Activated CD4-positive, alpha-beta T cell treated with anti-CD3 and anti-CD28 coated beads for 4 hours (primary cell): ENCODE measurements at places on chromosomes 7 and 10.

DNA sequence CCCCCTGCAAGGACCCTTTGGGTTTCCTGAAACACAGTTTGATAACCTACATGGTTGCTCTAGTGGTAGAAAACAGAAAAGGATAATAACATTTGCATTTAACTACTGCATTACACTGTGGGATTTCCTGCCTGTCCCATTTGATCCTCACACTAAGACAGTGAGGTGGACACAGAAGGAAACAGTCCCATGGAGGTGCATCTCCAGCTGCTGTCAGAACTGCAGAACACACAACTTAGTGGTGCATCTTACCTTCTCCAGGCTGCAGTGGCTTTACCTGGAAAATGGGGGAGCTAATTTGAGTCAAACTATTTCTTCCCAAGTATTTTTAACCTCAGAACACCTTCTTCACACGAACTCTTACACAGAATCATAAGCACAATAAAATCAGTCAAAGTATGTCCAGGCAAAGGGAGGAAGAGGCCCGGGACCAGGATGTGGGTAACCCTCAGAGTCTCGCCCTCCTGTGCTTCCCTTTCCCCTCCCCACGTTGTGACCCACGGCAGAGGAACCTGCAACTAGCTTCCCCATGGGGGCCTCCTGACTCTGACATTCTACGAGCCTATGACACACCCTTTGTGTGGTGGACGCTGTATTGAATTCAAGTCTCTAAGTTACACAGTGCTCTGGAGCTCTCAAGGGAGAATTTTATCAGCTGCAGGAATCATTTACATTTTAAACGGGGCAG, 33.7 kb downstream of the SCRN1 start:
- DNase-seq = no peak

DNA sequence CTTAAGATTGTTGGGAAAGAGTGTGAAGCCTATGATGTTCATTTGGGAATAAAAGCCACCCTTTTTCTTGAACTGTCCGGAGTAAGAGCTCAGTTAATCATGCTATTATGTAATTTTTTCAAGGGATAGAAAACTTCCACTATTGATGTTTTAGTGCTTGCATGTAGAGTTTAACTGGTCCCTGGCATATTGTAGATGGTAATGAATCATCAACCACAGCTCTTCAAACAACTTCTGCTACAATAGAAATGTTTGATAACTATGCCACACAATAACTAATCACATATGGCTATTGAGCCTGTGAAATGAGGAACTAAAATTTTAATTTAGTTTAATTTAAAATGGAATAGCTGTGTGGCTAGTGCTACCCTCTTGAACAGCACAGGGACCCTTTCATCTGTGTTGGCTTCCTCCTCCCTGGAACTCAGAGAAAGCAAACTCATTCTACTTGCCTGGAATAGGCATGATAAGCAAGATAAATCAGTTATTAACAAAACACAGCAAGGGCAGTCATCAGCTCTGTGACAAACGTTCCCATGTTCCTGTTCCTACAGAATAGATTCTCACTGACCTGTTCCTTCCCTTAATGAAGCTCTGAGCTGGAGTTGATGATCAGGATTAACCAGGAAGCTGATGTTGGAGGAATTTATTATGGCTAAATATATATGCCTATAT, 4.9 kb upstream of the SRI start:
- DNase-seq = no peak

GRCh38 chr7:85770332-85770731, 583.5 kb upstream of the SEMA3D start:
- DNase-seq = no peak

- DNase-seq = no peak
These were observed 55.5 kb upstream of the PTPN12 start for GRCh38 chr7:77481615-77482014.

DNA sequence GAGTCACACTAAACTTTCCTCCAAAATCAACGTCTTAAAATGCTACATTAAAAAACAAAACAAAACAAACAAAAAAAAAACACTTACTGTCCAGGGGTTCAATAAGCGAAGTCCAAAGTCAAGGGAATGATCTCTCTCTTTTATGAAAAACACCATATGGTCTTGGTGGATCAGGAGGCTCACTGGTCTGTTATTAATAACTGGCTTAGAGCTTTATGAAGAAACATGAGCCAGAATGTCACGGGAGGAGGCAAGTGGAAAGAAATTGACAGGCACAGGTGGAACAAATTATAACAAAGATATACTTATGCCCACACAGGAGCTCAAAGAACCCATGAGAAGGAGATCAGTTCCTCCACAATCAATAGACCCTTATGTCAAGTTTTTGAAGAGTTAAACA, at the start of gene MRLN:
TSS of gene MRLN (minus strand) at position 189 of the 400 bp plus-strand sequence.
- DNase-seq = no peak

DNA sequence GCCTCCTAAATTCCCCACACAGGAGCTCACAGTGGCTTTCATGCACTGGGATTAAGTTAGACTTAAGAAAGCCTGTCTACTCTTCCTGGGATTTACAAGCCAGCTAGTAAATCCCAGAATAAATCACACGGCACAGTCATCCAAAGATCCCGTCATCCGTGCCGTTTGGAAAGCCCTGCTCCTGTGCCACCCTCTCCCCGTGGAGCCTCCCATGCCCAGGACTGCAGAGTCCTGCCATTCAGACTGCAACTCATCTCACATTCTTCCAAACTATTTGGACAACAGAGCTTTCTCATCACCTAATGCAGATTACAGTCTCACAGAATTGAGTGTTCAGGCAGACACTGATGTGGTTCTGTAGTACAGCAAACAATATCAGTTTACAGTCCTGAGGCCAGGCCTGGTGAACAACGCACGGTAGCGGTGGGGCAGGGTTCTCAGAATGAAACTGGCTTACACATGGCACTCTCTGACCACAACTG, 166.5 kb downstream of the EGFR start:
- no peak for DNase-seq

- no peak for DNase-seq
These were observed 41.2 kb upstream of the FGFR2 start for GRCh38 chr10:121639416-121639815.

GRCh38 chr10:117320050-117320665, 55.1 kb downstream of the PDZD8 start:
- peak; percentile 2 for DNase-seq

DNA sequence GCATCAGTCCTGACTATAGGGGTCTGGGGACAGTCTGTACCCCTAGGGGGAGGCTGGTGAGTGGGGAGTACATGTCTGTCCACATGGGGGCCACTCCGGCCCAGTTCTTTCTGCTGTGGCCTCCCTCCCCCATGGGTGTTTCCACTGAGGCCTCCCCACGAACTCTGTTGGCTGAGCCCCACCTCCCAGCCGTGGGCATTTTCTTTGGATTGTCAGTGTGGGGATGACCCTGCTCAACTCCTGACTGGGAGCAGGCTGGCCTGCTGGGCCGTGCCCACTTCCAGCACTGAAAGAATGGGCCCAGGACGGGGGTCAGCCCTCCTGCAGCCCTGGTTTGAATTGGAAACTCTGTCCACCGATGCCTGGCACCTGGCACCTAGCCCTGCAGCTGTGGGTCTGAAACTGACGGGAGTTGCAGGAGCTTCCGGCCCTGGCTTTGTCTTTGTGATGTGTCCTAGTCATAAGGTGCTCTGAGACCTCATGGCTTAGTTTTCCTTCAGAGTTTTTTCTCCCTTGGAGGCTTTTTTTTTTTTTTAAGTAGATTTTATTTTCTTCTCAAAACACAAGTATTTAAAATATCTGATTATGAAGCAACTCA, 46.5 kb downstream of the LHPP start:
- DNase-seq = no peak

DNA sequence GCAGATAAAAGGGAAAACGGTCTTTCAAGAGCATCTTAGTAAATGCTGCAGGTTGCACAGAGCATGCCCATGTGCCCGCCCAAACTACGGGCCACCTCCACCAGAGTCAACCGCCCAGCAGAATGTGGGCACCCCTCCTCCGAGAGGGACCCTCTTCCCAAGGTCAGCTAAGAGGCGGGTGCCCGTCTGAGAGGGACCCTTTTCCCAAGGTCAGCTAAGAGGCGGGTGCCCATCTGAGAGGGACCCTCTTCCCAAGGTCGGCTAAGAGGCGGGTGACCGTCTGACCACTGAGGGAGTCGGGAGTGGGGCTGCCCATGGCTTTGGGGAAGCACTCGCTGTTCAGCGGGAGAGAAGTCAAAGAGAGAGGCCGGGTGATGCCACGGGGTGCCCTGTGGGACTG, 113.1 kb downstream of the PTPRN2 start:
- no peak for DNase-seq

DNA sequence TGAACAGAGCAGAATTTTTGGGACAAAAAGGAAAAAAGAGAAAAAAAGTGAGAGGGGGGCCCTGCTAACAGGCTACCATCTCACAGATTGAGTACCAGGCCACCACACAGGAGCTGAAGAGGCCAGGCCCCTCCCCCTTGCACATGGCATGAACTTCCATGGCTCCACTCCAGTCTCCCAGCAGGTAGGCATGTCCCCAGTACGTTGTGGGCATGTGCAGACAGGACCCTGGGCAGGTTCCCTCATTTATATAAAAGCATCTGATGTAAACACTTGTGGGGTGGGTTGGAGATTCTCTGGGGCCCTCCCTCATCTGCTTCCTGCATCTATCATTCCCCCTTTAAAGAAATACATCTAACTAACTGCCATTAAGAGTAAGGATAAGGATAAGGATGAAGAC, 45.0 kb upstream of the AKR1C1 start:
- no peak for DNase-seq

DNA sequence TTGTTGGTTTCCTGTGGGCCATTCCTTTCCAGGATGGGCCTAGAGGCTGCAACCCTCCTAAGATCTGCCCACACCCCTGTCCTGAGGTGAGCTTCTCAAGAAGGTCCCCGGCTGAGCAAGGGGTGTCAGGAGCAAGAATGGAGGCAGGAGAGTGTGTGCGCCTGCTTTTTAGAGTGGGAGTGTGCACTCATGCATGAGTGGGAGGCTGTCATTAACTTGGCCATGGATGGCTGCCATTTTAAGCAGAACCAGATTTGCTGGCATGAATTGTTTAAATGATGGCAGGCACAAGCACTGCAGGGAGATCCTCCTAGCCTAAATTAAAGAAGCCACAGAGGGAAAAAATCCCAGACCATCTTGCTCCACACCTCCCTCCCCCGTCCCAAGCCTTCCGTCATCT, 2.9 kb upstream of the SGPL1 start:
- no peak for DNase-seq

- peak; percentile 10 for DNase-seq
These were observed 103.6 kb downstream of the LYZL1 start for GRCh38 chr10:29392376-29393021.

DNA sequence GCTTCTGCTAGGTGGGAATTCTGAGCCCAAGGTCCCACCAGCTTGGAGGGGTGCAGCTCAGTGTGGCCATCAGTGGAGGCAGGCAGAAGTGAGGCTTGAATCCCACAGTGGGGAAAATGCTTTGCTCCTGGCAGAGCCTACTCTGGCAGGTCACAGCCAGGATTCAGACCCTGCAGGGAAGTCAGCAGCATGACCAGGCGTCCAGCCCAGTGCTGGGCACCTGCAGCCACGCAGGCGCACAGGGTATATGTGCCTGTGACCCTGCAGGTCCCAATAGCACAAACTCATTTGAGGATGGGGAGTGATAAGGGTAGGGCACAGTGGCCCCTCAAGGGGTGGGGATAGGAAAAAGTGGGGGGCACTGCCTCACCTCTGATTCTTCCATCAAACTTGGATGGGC, 8.4 kb upstream of the AEBP1 start:
- no peak for DNase-seq

GRCh38 chr10:119360181-119360921, 153.0 kb downstream of the GRK5 start:
- no peak for DNase-seq

- no peak for DNase-seq
These were observed 42.8 kb downstream of the ARHGAP21 start for GRCh38 chr10:24680647-24681524.

GRCh38 chr7:129522088-129522970, 20.0 kb downstream of the SMKR1 start:
- no peak for DNase-seq

DNA sequence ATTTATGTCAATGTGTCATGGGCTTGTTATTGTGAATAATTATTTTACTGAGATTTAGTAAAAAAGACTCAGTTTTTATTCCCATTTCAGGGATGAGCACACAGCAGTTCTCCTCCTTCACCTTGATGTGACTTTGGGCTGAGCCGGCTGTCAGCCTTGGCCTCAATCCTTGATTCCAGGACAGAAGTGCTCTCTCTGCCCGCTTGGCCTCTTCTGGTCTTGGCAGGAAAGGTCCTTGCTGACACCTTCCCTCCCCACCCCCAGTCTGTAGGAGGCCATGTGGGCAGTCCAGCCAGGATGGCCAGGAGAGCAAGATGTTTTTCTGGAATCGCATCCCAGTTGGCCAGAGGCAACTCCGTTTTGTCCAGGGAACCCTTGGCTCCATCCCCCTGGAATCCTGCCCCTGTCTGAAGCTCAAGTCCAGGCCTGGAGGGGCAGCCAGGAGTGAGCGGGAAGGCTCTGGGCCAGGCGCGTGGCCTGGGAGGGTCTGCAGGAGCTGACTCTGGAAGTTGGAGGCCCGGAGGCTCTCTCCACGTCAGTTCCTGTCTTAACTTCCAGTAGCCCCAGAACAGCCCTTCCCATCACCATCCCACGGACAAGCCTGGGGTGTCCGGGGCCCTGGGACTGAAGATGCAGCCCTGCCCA, 100.9 kb downstream of the PDGFA start:
- DNase-seq = no peak

DNA sequence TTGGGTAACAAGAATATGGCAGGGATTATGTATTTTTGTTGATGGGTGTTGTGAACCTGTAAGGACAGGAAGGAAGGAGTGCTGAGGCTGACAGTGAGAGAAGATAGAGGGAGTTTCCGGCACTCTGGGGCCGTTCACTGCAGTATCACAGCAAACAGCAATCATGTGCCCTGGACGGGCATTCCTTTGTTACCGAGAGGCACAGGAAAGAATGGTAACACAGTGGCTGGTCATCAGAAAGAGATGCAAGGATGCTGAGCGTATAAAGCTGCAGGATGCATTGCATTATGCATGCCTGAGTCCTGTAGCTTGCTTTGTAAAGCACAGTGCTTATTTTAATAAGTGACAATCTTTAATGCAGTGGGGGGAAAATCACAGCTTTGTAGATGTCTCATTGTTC, 286.8 kb downstream of the RPS24 start:
- DNase-seq = no peak

DNA sequence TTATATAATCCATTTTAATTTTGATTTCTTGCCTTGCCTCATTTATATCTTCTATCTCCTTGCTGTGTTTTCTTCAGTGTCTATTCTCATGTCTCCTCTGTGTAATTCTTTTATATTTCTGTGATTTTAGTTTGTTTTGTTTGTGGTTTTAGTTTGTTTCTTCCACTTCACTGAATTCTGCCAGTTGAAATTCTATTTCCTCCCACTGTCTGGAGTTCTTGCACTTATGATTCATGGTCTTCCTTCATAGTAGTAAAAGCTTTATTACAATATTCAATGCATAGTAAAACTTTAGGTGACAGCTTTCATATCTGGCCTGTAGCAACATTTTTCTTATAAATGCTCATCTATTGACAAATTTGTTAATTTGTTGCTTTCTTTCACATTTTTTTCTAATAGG, 113.3 kb downstream of the MAGI2 start:
- DNase-seq = no peak
